Esophagus squamous epithelium (tissue), 5 donors: ENCODE measurements at places on chromosomes 1 and 21.

DNA sequence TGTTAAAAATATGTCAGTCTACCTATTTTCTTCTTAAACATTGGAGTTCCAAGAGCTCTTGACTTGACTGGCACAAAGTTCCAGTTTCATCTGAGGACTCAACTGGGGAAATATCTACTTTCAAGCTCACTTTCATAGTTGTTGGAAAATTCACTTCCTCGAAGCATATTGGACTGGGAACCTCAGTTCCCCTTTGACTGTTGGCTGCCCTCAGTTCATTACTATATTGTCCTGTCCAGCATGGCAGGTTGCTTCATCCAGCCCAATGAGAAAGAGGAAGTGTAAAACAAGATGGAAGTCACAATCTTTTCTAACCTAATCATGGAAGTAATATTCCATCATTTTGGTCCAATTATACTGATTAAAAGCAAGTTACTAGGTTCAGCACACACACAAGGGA is 54.3 kb downstream of the ZNF697 start:
- no peak for DNase-seq

DNA sequence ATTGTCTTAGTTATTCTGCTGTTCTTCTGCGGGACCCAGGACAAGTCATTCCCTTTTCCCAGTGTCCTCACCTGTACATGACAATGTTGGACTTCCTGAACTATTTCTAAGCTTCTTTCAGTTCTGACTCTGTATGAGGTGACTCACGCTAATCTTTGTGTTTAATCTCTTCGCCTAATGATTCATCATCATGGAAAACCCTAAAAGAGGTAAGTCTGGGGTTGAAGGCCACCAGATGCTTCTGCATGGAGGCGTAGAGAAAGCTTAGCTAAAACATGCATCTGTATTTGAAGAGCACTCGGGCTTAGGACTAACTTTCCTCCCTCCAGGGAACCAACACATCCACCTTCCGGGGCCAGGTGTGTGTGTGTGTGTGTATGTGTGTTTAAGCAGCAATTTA is 7.4 kb downstream of the SPRR5 start:
- DNase-seq, result no peak

DNA sequence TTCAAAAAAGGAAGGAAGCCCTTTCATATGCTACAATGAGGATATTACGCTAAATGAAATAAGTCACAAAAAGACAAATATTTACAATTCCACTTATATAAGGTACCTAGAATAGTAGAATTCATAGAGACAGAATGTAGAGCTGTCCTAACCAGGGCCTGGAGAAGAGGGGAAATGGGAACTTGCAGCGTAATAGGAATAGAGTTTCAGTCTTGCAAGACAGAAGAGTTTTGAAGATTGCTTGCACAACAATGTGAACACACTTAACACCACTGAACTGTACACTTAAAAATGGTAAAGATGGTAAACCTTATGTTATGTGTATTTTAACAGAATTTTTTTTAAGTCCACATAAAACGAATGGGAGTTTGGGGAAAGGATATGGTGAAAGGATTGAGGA is 2.9 kb downstream of the CD1B start:
- no peak for DNase-seq

GRCh38 chr1:101051688-101052638 is 26.4 kb upstream of the DPH5 start:
- DNase-seq, result no peak

DNA sequence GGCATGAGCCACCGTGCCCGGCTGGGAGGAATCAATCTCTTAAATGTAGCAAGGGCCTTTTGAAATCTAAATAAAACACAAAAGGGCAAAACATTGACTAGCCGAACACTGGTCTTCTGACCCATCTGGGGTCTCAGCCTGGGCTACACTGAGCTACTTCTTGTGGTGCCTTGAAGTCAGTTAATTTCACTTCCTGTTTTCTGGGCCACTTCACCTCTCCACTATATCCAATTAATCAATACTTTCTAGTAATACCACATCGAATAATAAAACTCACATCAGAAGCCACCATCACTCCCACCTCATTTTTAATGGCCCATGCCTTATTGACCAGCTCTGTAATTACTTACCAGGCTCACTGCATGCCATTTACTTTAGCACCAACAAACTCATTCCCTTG is 138.0 kb upstream of the SAMSN1 start:
- DNase-seq, result no peak
